ENCODE measurements at places on chromosomes 3 and 15.

DNA sequence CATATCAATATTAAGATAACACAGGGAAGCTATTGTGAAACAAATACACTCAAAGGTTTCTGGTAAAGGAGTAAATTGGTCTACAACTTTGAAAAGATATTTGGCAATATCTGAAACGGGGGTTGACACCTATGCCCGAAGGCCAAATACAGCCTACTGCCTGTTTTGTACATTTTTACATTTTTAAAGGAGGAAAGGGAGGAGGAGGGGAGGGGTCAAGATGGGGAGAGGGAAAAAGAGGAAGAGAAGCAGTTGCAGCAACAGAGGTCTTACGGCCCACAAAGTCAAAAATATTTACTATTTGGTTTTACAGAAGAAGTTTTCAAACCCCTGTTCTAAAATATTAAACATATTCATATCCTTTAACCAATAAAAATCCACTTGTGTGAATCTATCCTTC is 94.2 kb downstream of the FMN1 start:
- no peak for DNase-seq

GRCh38 chr3:62992520-62992919 is 117.3 kb upstream of the CADPS start:
- no peak for DNase-seq

- no peak for DNase-seq
These were observed 49.9 kb upstream of the ATP2B2 start for GRCh38 chr3:10555263-10555662.

DNA sequence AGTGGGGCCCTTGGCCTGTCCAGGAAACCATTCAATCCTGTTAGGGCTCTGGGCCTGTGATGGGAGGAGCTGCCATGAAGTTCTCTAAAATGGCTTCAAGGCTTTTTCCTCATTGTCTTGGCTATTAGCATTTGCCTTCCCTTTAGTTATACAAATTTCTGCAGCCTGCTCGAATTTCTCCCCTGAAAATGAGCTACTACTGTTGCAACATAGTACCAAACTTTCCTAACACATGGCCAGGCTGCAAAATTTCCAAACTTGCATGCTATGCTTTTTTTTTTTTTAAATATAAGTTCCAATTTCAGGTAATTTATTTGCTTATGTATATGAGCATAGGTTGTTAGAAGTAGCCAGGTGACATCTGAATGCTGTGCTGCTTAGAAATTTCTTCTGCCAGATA is 560.8 kb upstream of the TBL1XR1 start:
- no peak for DNase-seq
